ENCODE measurements at places on chromosomes 16 and 17.

- DNase-seq, result no peak
Observed at GRCh38 chr17:58666858-58667267, 25.0 kb downstream of the TEX14 start.

DNA sequence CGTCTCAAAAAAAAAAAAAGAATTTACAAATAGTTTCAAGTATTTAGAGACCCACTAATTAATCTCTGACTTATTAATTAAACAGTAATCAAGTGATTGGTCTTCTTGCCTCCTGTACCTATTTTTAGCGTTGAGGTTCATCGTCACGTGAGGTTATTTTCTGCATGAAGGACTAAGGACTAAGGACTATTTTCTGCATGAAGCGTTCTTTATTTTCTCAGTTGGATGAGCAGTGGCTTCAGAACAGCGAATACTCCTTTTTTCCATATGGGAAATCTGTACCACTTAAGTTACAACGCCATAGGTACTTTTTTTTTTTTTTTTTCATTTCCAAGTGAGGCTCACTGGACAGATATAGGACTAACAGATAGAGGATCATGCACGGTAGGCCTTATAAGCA, 224.9 kb downstream of the CNTNAP4 start:
- DNase-seq, result no peak

DNA sequence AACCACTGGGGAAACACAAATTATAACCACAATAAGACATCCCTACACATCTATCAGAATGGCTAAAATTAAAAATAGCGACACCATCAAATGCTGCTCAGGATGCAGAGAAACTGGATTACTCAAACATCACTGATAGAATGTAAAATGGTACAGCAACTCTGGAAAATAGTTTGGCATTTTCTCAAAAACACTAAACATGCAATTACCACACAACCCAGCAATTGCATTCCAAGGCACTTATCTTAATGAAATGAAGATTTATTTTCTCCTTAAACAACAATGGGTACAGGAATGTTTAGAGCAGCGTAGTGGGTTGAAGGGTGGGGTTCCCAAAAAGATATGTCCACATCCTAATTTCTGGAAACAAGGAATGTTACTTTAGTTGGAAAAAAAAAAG, 309.0 kb upstream of the PMFBP1 start:
- peak; percentile 42 for DNase-seq

DNA sequence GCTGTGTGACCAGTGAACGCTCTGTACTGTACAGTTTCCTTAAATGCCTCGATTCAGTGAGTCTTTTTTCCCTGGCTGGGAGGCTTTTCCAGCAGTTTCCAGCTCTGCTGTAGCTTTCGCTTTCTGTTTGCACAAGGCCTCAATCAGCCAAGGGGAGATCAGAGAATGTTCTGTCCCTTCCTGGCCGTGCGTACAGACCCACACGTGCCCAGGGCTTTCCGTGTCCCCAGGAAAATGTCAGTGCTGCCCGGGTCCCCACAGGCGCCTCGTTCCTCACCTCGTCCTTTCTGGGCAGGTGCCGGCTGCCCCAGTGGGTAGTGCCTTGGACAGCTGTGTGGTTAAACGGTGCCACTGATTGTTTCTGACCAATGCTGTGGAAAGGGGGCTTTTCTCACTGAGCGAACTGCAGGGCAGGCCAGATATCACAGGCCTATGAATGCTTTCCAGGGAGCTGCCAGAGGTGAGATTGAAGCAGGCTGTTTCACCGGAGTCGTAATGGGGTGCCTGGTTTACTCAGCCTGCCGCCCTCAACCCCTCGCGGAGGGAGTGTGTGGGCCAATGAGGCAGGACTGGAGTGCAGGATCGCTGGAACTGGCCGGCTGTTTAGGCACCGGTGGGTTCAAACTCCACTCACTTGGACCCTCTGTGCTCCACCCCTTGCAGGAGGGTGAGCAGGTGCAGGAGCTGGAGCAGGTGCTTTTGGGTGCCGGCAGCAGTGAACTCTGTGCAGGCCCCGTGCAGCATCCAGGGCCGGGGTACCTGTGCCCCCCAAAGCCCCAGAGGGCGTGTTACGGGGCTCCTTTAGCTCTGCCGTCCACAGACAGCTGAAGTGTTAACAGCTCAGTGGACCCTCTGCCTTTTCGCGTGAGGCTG, 44.4 kb downstream of the ZNF778 start:
- no peak for DNase-seq

- DNase-seq, result no peak
Observed at GRCh38 chr17:7348478-7349242, 3.3 kb upstream of the KCTD11 start.

DNA sequence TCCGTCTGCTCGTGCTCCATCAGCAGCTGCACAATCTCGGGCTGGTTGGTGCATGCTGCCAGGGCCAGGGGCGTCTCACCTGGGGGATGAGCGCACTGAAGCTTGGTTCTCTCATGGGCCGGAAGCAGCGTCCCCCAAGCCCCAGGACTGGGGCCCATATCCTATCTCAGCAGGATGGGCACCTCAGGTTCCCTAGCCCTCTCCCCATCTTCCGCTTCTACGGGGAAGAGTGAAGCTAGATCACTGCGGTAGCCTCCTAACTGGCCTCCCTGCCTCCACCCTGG, 24.8 kb downstream of the TRPV3 start:
- no peak for DNase-seq
